Activated naive CD8-positive, alpha-beta T cell treated with anti-CD3 and anti-CD28 coated beads, Interleukin-2, amount 50 U/mL, for 24 hours (primary cell): ENCODE measurements at places on chromosomes 1 and 21.

DNA sequence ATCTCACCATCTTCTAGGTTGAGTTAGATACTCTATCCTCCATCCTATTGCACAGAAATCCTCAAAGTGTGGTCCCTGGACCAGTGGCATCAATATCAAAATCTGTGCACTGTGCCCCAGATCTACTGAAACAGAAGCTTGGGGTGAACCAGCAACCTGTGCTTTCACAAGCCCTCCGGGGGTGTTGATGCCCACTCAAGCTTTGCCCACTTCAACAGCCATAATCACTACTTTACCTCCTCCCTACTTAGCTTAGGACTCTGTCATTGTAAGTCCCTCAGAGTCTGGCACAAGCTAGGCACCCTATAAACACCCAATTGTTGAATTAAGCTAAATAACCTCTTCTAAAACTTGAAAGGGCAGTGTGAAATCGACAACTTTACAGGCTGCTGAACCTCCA lies 144.2 kb upstream of the SOD1 start:
- no peak overlapping the region for H3K4me3 ChIP-seq
- no peak overlapping the region for H3K27ac ChIP-seq
- H3K27me3 ChIP-seq, result peaks cover 2% of the 10 kb centered on the region
- peaks cover 7% of the 10 kb centered on the region for H3K4me1 ChIP-seq
- no peaks in the 10 kb centered on the region for H3K36me3 ChIP-seq

DNA sequence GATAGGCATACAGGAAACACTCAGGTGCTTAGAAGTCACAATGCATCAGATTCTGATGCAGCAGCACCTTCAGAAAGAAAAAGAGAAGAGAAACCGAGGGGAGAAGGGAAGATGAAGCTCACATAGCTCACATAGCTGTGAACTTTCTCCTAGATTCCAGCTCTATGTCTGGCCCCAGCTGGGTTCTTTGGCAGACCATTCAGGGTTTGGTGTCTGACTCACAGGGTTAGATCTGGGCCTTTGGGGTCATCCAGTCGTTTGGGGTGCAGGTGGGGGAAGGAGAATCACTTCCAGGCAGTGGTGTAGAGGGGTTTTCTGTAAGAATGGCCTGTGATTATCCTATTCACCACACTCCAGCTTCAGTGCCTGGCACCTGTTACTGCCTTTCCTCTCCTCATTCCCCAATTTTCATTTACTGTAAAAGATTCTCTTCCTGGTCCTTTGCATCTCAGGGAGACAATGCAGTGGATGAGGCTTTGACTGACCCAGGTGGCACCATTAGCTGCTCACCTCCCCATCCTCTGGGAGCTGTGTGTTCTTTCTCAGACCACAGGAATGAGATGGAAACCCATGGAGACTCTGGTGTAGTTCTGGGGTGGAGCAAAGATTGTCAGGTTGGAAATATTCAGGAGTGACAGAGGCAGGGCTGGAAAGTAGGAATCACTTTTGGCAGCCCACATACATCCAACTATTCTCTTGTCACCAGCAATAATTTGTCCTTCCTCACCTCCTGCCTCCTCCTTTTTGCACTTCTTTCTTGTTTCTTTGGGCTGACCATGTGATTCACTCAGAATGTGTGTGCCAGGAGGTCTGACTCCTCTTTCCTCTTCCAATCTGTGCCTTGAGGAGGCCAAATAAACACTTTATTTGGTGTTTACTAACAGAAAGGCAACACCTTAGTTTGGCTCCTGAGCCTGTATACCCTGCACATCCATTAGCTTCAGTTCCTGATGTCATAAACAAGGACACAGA lies 103.3 kb downstream of the PAPPA2 start:
- no peak overlapping the region for H3K4me3 ChIP-seq
- no peaks in the 10 kb centered on the region for H3K4me1 ChIP-seq
- H3K36me3 ChIP-seq, result no peaks in the 10 kb centered on the region
- peaks cover 4% of the 10 kb centered on the region for H3K27me3 ChIP-seq

- no peak overlapping the region for H3K4me3 ChIP-seq
- no peak overlapping the region for H3K27ac ChIP-seq
- no peaks in the 10 kb centered on the region for H3K36me3 ChIP-seq
- peaks cover 21% of the 10 kb centered on the region for H3K27me3 ChIP-seq
- DNase-seq, result no peak
These were observed 79.0 kb downstream of the PTPN14 start for GRCh38 chr1:214472364-214472763.

- peaks cover 18% of the 10 kb centered on the region for H3K36me3 ChIP-seq
- H3K27me3 ChIP-seq, result no peaks in the 10 kb centered on the region
- peak overlapping the region; percentile 37 for H3K27ac ChIP-seq
- H3K4me3 ChIP-seq, result peak overlapping the region; percentile 86
These were observed 582 bp downstream of the SLC37A1 start for GRCh38 chr21:42513985-42514882.

DNA sequence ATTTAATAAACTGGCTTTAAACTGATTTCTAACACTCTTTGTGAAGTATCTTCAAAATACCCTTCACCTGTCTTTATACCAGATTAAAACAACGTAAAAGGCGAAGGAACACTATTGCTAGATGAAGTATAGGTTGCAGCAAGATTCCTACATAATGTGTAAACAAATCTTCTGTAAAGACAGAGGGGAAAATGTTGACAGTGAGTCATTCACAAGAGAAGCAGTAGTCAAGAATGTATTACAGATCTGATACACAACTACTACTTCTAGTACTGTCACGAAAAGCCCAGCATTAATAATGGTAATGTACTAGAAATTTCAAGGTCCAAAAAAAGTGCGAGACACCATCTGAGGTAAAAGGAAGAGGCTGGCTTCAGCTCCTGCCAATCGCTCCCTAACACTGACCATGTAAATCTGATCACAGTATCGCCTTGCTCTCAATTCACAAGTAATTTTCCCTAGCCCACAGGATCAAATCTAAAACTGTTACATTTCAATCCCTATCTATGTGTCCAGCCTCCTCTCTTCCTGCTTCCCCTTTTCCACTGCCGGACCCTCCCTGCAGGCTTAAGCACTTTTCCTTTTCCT lies 290.4 kb downstream of the AKT3 start:
- H3K27me3 ChIP-seq, result no peaks in the 10 kb centered on the region
- no peaks in the 10 kb centered on the region for H3K4me1 ChIP-seq
- no peak for DNase-seq
- H3K36me3 ChIP-seq, result peaks cover 29% of the 10 kb centered on the region
- no peak overlapping the region for H3K27ac ChIP-seq
- no peak overlapping the region for H3K4me3 ChIP-seq

GRCh38 chr1:2127187-2128145 lies 67.1 kb downstream of the FAAP20 start:
- peaks cover 20% of the 10 kb centered on the region for H3K4me1 ChIP-seq
- no peaks in the 10 kb centered on the region for H3K36me3 ChIP-seq
- H3K27me3 ChIP-seq, result no peaks in the 10 kb centered on the region
- H3K4me3 ChIP-seq, result peak overlapping the region; percentile 42
- peak overlapping the region; percentile 17 for H3K27ac ChIP-seq
- no peak for DNase-seq
